ENCODE measurements at places on chromosomes 11 and 22.

DNA sequence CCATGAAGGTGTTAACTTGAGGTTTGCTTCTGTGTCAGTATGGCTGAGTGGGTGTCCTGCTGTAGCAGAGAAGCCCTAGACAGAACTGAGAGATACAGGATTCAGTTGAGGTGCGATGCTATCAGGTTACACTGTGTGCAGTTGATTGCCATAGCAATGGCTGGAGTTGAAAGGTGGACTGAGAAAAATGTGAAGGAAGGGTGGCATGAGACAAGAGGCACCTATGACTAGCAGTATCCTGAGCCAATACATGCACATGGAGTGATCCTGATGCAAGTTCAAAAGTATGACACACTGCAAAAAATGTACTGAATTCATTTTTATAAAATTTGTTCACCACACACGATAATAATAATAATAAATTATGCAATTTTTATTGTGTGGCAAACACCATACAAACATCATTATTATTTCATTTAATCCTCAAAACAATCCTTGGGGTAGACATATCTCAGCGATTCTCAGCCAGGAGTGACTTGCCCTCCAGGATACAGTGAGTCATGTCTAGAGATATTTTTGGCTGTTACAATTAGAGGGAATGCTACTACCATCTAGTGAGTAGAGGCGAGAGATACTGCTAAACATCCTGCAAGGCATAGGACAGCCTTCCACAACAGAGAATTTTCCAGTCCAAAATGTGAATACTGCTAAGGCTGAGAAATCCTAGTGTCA is 3.9 kb upstream of the PIWIL4 start:
- no peak for DNase-seq

GRCh38 chr22:41367680-41368542 is 13.8 kb upstream of the TEF start:
- DNase-seq: no peak

GRCh38 chr11:77301510-77301909 is at the start of gene GDPD4:
Gene GDPD4 (minus strand): TSS chr11:77301686. CDS start chr11:77285137, 16,549 bp downstream.
- DNase-seq: no peak

- DNase-seq: no peak
Measured at GRCh38 chr11:44071157-44071556, 5.1 kb downstream of the ACCS start.

GRCh38 chr11:15805726-15806125 is 550.6 kb downstream of the SOX6 start:
- DNase-seq: no peak

GRCh38 chr11:7569044-7569443 is 55.2 kb downstream of the PPFIBP2 start:
- DNase-seq: no peak

- no peak for DNase-seq
Measured at GRCh38 chr11:77082838-77083565, 16.2 kb downstream of the CAPN5 start.
